ENCODE measurements at places on chromosomes 13 and 19.

DNA sequence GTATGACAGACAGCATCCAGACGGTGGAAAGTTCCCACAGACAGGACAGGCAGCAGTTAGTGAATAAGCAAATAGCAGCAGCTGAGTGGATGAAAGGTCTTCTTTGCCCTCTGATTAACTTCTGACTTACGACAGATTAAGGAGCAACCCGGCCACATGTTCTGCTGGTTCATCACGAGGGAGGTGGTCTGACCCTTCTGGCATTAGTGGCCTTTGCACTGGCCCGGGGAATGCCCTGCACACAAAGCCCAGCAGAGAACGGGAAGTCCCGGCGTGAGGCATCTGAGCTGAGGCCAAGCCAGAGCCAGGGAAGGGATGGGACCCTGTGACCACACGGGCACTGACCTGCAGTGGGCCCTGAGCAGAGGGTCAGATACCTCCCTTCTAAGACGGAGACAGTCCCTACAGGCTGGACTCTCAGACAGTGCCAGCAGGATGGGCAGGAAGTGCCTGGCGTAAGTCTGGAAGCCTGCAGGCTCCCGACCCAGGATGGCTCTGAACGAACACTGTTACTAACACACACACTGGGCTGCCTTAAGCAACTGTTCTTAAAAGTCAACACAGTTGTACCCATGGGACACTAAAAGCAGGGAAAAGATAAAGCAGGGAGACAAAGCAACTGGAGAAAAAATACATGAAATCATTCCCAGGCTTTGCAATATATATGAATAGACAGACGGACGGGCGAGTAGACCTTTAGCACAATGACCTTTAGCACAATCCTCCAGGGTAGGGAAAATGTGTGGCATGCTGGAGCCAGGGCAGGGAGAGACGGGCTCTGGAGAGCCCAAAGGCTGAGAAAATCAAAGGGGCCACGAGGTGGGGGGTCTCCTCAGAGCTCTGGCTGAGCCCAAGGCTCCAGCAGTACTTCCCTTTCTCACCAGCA lies 6.3 kb downstream of the C19orf12 start:
- no peak for DNase-seq

DNA sequence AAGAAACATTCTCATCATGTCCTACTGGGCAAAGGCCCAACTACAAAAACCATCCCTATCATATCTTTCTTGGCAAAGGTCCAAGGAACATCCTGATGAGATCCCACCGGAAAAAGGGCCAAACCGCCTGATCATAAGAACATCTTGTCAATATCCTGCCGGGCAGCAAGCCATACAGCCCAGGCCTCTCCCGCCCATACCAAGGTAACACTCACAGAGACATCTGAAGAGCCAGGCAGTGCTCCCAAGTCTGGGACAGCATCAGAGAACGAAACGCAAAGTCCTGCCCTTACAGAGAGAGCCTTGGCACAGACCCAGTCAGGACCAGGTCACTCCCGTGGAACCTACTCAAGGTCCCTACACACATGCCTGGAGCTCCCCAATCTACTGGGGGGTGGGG lies 18.5 kb upstream of the ZNF331 start:
- no peak for DNase-seq

- no peak for DNase-seq
These were observed 10.6 kb upstream of the RETN start for GRCh38 chr19:7658219-7658686.

DNA sequence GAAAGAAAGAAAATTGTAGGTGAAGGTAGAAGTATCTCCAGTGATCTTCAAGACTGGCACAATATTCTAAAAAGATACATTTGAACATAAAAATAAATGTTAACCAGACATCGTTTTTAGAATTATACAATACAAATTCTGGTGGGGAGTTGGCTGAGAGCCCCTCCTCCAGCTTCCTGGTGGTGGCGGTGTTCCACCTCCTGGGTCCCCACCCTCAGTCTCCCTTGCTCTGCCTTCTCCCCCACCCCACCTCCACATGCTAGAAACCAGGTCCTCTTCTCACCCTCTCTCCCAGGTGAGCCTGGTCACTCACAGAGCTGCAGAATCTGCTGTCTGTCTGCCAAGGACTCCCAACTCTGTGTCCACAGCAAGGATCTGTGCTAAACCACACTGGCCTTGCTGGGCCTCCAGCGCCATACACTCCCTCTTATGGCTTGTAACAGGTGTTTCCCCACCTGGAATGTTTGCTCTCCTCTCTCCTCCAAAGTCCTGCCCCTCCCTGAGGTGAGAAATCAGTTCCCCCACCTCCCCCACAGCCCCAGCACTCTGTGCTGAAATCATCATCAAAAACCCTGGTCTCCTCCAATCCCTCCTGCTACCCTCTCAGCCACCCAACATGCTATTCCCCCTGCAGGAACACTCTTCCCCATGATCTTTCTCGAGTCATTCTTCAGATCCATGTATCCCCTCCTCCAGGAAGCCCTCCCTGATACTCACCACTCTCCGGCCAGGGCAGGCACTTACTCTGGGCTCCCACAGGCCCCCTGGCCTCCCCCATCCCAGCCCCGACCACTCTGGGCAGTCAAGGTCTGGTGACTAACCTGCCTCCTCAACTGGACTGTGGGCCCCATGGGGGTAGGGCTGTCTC lies 20.5 kb upstream of the CYP2S1 start:
- no peak for DNase-seq

DNA sequence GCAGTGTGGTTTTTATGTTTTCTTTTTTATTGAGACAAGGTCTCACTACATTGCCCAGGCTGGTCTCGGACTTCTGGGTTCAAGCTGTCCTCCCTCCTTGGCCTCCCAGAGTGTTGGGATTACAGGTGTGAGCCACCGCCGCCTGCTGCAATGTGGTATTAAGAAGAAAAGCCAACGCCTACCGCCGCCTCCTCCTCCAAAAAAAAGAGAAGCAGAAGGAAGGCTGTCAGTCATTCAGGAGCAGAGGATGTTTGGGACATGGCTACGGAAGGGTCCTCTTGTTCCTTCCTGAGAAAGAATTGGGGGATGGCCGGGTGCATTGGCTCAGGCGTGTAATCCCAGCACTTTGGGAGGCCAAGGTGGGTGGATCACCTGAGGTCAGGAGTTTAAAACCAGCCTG lies 1.2 kb downstream of the PPP1R37 start:
- no peak for DNase-seq

DNA sequence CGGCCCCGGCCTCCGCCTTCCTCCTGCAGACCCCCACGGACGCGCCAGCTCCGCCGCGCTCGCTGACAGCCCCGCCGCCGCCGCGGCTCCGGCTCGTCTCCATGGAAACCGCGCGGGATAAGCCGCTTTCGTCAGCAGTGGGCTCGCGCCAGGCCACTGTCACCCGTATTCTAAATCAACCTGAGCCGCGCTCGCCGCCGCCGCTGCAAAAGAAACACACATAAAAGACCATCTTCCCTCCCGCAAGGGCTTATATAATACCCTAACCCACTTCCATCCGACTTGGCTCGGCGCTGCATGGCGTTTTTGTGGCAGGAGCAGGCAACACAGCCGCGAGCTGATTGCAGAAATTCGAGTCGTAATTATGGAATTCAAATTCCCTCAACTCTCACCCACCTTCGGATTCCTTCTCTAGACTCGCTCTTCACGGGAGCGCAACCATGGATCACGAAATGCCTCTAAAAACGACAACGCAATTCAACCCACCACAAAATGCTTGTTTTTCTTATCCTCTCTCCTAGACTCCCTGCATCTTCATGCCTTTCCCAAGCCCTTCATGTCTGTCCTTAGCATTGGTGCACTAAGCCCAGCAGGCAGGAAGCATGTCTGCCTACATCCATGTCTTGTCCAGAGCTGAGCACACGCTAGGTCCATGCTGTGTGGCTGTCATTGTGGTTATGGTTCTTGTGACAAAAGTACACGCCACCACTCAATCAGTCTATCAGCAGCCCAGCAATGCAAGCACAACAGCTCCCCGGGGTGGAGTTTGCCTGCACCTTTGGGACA lies at the start of gene AMER2:
Gene AMER2 (minus strand): TSS at position 772 of the 786 bp plus-strand sequence. CDS start 669 bp downstream, at position 103.
- DNase-seq: no peak

DNA sequence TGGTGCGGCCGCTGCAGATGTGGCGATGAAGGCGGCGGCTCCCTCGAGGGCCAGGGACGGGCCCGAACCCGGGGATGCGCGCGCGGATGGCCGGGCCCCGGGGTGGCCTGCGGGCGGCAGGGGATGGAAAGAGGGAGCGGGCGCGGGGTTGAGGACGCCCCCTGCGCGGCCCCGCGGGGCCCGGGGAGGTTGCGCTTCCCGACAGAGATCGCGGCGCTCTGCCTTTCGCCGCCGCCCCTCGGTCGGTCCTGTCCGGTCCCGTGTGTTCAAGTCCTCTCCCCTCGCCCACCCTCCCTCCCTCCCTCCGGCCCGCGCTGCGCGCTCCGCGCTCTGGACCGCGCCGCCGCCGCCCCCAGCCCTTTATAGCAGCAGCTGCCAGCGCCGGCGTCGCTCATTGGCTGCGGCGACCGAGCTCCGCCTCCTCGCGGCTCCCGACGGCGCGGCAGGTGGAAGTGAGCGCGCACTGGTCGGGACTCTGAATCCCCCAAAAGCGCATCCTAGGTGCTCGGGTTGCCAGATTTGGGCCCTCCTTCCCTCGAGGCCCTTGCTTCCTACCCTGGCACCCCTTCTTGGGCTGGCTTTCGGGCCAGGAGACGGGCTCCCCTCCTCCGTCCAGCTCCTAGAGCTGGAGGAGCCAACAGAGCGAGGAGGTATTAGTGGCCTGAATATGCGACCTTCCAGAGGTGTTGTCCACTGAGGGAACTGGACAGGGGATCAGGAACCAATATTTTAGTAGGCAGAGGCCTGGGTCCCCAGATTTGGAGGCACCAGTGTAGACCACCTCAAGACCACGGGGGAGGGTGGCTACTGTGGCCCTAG lies at the start of gene ELAVL3:
Gene ELAVL3 (minus strand): TSS at position 332 of the 819 bp plus-strand sequence. CDS start 438 bp downstream, outside the sequence.
- no peak for DNase-seq

DNA sequence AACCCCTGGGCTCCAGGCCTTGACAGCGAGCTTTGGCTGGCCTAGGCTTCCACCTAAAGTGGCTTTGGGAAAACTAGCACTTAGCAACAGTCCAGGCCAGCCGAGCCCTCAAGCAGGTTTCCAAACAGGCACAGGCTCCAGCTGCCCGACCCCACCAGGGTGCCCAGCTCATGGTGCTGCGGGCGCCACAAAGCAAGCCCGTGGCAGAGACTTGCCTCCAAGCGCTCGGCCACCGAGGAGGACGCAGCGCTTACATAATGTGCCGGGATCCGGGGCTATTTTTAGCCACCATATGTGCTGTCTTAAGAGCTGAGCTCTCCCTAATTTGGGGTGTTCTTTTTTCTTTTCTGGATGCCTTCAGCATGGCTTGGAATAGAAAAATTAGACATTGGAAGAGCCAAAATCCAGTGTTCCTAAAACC lies 56.1 kb upstream of the F7 start:
- DNase-seq: no peak

- no peak for DNase-seq
These were observed 11.9 kb downstream of the CILP2 start for GRCh38 chr19:19549804-19550464.

GRCh38 chr19:1008268-1009040 lies 8.2 kb downstream of the GRIN3B start:
- no peak for DNase-seq

- DNase-seq: no peak
These were observed 97.0 kb downstream of the DCT start for GRCh38 chr13:94382517-94382916.

DNA sequence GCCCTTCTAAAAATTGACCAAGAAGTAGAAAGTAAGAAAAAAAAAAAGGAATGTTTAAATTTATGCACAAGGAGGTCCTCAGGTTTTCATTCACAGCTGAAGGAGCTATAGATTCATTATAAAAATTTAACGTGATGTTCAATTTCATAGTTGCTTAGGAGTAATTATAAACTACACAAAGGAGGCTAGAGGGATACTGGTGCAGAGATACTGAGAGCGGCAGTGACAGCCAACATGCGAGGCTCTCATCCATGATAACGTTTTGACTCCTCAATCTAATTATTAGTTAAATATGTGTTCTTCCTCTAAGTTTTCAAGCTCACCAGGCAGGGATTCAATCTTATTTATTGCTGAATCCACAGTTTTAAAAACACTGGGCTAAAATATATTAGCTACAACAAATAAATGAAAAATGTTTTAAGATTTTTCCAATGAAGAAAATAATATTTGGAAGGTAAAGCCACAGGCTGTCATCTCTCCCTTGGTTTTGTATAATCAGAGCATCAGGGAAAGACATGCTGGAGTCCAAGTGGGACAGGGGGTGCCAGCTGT lies 49.8 kb upstream of the TRPC4 start:
- DNase-seq: no peak

DNA sequence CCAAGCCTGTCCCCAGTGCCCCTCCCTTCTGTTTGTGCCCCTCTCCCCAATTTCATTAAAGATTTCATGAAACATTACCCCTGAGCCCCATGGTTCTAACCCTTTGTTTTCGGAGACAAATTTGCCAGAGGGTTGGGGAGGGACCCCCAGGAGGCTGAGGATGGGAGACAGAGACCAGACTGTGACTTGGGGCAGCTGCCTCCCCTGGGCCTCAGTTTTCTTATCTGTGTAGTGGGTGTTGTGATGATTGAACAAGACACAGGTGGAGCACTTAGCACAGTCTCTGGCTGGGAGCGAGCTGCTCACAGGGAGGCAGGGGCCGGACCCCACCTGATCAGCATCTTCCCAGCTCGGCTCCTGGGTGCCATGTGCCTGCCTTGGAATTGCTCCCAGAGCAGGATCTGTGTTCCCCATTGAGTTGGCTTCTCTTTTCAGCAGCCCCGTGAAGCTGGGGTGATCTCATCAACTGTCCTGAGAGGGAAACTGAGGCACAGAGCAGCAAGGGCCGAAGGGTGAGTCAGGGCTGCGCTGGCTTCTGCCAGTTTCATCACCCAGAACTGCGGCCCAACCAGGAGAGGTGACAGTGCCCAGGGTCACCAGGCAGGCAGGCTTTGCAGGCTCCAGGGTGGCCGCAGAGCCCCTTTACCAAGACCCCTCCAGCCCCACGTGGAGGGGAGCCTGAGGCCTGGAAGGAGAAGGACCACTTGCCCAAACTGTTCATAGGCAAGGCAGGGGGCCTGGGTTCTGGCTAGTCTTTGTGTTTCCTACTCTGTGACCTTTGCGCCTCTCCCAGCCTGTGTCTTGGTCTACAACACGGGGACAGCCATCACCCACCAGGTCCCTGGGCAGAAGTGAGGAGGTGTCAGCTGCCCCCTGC lies 6.9 kb downstream of the IRF3 start:
- DNase-seq: no peak

GRCh38 chr13:73039201-73040108 lies 19.4 kb upstream of the KLF5 start:
- DNase-seq: no peak

Measured in stimulated activated CD8-positive, alpha-beta memory T cell treated with anti-CD3 and anti-CD28 coated beads, Interleukin-12 subunit alpha, Interleukin-12 subunit beta, amount 100 ng/mL, for 4 hours (primary cell).